ENCODE measurements at places on chromosomes 3 and 15.
A peak's percentile ranks its signal among the peaks of the same experiment; 100 is the strongest.

- DNase-seq = no peak
These were observed 234.7 kb downstream of the NFKBIZ start for GRCh38 chr3:102084006-102084405.

- DNase-seq = peak; percentile 21
These were observed 708.3 kb downstream of the FHIT start for GRCh38 chr3:60542995-60543394.

DNA sequence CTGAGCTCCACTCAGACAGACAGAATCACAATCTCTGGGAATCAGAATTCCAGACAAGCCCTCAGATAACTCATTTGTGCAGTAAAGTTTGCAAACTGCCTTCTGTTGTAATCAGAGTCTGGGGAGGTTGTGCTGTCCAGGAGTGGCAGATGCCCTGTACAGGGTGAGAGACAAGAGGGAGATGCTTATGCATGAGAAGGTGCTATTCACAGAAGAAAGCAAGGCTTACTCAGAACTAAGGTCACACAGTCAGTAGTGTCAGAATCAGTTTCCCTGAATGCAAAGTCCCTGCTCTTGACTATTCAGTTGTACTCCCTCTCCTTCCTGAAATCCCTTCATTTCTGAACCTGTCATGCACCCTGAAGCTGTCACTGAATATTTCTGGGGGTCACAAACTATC is 43.7 kb downstream of the SRPRB start:
- DNase-seq = no peak

GRCh38 chr3:40299721-40300335 is 9.7 kb upstream of the EIF1B start:
- no peak for DNase-seq

- DNase-seq = peak; percentile 67
These were observed 67.6 kb upstream of the HACD2 start for GRCh38 chr3:123652342-123652984.

DNA sequence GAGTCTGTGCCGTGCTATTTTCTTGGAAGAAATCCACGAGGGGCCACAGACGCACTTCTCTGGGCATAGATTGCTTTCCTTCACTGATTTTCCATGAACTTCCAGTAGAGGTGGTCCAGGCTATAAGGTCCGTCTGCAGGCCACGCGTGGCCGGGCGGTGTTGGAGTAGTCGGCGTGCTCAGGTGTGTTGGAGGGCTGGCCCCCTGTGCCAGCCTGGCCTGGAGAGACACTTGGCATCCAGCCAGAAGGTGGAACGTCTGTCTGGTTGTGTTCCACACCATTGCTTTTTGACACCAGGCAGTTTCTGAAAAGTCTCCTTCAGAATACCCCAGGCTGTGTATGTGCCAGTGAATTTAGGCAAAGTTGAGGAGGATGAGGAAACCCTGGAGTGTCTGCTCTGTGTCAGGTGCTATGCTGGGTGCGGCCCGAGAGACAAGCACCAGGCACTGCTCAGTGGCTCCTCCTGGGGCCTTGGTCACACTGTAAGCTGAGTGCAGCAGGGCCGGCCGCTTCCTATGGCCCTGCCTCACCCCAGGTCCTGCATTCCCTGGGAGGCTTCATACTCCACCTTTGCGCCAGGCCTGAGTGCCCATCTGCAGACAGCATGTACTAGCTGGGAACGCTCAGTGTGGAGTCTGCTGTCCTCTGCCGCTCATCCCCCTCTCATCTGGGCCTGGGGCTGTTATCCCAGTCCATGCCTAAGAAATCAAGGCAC is 52.1 kb upstream of the TAMM41 start:
- no peak for DNase-seq

- peak; percentile 66 for DNase-seq
These were observed at the start of gene CFAP100 for GRCh38 chr3:126394179-126394976. CFAP100 (plus strand) TSS chr3:126394909; CDS start chr3:126396001, 1,092 bp downstream.

GRCh38 chr3:62375655-62376453 is 2.5 kb upstream of the FEZF2 start:
- DNase-seq = peak; percentile 20

DNA sequence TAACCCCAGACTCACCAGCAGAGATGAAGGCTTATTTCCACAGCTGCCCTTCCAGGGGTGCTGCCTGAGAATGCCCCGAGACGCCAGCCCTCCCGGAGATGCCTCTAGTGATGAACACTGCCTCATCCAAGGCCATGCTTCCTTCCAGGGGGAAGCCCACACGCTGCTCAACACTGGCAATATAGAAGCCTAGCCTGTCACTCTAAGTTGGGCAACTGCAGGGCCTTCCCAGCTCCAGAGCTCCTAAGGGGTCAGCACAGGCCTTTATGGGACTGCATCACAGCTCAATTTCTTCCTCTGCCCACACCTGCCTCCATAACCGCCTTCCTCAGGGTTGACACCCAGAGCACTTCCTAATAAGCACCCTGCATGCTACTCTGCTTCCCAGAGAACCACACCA is 217.7 kb downstream of the ABHD5 start:
- DNase-seq = no peak

GRCh38 chr15:74203914-74204431 is 1.4 kb upstream of the STRA6 start:
- DNase-seq = peak; percentile 46

- DNase-seq = no peak
These were observed 35.3 kb upstream of the TUBGCP5 start for GRCh38 chr15:23074684-23075083.

GRCh38 chr3:57752307-57752706 is 3.8 kb upstream of the SLMAP start:
- no peak for DNase-seq

- DNase-seq = peak; percentile 96
These were observed 10.0 kb downstream of the CMTM7 start for GRCh38 chr3:32401556-32402081.

GRCh38 chr3:149548669-149549065 is 74.2 kb downstream of the TM4SF4 start:
- no peak for DNase-seq

DNA sequence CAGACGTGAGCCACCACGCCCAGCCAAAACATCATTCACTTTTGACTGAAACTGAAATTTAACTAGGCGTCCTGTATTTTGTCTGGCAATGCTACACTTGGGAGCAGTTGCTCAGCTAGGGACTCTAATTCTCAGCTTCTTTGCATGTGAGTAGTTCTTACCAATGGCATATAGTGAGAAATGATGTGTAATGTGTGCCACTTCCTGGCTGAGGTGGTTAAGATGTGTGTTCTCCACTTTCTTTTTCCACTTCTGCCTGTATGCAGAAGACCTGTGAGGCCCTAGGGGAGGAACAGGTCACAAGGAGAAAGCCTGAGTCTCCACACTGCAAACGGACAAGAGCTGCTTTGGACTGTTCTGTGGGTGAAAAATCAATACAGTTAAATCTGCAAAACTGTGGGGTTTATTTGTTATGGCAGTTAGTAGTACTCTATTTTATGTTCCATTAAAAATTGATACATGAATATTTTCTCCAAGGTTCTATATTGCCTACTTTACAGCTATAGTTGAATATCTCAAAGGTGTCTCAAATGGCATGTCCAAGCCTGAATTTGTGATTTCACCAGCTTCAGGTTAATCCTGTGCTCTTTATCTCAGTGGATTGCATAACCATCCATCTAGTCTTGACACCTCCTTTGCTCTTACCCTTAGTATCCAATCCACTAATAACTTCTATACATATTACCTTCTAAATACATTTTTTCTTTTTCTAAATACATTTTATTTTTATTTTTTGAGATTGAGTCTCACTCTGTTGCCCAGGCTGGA is 59.3 kb downstream of the NR1D2 start:
- no peak for DNase-seq

Data from right kidney (tissue), 9 donors.